ENCODE measurements at places on chromosomes 16 and 17.

- no peak for DNase-seq
Measured at GRCh38 chr16:30567991-30568638, 3.4 kb downstream of the ZNF688 start.

- DNase-seq: no peak
Measured at GRCh38 chr17:72146371-72146770, 25.6 kb downstream of the SOX9 start.

DNA sequence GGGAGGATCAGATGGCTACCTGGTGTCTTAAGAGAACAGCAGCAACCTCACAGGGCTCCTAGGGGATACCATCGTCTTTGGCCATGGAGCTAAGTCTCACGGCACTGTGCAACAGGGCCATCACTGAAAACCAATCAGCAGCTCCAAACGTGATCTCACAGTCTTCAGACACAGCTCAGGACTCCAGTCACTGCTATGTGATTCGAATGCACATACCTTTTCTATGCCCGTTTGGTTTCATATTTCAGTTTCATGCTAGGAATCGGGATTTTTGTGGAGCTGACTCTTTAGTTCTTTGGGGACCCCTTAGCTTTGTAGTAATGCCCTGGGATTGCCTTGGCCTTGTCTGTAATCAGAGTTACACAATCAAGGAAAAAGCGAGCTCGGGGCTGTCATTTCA is 162.8 kb upstream of the CDH11 start:
- DNase-seq: no peak

GRCh38 chr17:56593646-56594319 is at the start of gene NOG:
TSS of gene NOG (plus strand) at chr17:56593699. CDS start at chr17:56594224, 525 bp downstream.
- DNase-seq: no peak

- DNase-seq: no peak
Measured at GRCh38 chr16:51163366-51163765, 12.3 kb upstream of the SALL1 start.

- no peak for DNase-seq
Measured at GRCh38 chr16:84483882-84484565, 20.4 kb downstream of the MEAK7 start.

DNA sequence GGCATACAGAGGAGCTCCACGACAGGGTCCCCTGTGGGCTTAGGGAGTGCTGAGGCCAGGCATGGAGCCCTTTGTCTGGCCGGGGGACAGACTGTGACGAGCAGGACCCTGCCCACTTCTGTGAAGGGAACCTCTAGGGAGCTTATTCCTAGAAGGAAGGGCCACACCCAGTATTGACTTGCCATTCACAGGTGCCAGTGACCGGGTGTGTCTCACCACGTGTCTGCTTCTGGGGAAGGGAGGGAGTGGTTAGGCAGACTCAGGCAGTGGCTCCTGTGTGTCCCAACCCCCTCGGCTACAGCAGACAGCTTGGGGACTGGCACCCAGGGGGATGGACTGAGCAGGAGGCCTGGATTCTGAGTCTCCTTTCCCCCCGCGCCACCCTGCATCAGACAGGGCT is 57.2 kb downstream of the SOCS1 start:
- no peak for DNase-seq

GRCh38 chr17:77437017-77437416 is 296.2 kb downstream of the SEC14L1 start:
- no peak for DNase-seq

DNA sequence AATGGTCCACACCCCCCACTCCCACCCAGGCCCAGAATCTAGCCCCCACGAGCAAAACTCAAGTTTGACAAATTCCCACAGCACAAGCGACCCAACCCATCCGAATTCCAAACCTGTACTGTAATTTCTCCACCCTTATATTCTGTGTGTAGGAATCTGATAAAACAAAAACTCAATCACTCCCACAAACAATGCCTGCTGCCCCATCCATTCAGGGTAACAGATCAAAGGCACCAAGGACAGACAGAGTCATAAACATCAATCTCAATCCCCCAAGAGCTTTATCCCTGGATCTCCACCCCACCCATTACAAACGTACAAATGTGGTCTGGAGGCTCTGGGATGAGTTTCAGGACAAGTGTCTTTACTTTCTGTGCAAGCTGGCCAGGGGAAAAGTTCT is 157.8 kb downstream of the AXIN2 start:
- no peak for DNase-seq

- no peak for DNase-seq
Measured at GRCh38 chr17:1638171-1638590, 7.4 kb downstream of the SCARF1 start.
